ENCODE measurements at places on chromosomes 13 and 19. TPM values are rescaled to one million over a fixed set of nuclear protein-coding genes. Genes with fewer than 3 reads are reported as not detected.

Gene CBLC
- not detected for total RNA-seq

GRCh38 chr13:73820688-73821087, 313.5 kb downstream of the KLF12 start:
- no peak for DNase-seq

DNA sequence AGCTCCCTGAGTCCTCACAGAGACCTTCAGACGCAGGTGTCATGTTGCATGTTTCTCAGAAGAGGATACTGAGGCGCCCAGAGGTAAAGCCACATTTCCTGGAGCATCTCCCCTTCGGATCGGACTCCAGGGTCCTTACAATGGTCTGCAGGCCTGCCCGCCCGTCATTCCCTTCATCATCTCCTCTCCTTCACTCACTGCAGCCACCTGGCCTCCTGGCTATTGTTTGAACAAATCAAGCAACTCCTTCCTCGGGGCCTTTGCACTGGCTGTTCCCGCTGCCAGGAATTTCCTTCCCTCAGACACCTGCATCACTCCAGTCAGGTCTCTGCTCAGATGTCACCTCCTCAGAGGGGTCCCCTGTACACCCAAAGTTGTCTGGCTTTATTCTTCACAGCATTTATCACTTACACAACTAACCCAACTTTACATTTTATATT, 20.3 kb downstream of the CEACAM16 start:
- no peak for DNase-seq

DNA sequence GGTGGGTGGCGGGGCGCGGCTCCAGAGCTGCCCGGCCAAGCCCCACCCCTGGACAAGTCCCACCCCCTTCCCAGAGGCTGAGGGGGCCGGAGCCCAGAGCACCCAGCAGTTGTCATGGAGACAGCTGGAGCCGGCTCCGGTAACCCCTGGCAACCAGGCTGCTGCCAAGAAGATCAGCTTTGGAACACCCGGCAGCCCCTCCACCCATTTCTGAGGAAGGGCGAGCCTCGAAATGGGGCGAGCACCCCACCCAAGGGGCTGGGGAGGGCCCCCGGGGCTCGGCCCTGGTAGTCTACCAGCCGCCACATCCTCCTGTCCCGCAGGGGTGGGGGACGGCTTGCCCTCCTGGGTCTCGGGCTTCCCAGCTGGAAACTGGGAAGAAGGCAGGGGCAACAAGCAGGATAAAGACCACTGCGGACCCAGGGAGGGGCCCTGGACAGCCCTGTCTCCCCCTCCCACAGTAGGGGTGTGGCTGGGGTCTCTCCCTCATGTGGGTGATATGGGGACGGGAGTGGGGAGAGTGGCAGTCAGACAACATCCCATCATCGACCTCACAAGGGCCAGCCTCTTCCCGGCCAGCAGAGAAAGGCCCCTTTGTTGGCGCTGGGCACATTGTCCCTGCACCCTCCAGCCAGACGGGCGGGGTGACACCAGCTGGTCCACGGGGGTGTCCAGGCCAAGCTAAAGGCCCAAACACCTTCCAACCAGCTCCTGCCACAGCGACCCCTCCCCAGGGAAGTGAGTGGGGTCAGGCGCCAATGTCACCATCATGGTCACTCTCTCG, 1.5 kb downstream of the CERS1 start:
- DNase-seq, result peak; percentile 49

Gene ZNF530
- 3.7 TPM for total RNA-seq

GRCh38 chr13:106499896-106500295, 35.6 kb downstream of the EFNB2 start:
- no peak for DNase-seq

- DNase-seq, result no peak
These were observed 3.6 kb upstream of the CD37 start for GRCh38 chr19:49331616-49332055.

DNA sequence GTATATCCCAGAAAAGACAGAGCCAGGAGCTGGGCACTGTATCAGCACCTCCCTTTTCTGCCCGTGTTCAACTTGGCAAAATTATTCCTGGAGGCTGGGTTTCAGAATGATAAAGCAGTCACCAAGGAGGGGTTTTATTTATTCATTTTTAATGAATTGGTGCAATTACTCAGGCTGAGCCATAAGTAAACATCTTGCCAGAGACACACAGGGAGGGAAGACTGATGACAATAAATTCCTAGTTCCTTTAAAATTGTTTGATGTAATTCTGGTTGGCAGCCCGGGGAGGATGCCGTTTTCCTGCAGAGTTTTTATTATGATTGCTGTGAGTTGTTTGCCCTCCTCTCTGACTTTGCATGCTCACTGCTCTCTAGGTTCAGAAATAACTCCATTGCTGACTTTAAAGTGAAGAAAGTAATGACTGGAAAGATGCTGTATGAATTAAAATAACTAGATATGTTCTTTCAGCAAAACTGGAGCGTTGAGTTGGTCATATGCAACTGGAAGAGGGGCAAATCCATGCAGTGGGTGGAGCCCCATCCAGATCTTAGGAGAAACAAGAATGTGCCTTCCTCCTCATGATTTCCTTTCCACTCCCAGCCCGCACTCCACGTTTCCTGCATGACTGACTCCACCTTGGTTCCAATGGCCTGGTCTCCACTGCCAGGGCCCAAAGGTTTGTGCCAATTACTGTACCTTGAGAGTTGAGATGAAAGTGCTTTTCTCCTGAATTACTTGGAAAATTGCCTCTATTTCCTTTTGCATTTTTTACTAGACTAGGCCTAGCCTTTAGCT, 182.1 kb downstream of the RFC3 start:
- DNase-seq, result no peak

Gene SHD
- total RNA-seq, result not detected

GRCh38 chr13:28286263-28286662, 147.9 kb downstream of the PAN3 start:
- DNase-seq, result no peak

Gene CGB7
- total RNA-seq, result not detected

GRCh38 chr13:80828759-80829158, 487.8 kb upstream of the SPRY2 start:
- no peak for DNase-seq

Gene C19orf12
- total RNA-seq, result 59.9 TPM

- DNase-seq, result peak; percentile 67
These were observed 11.0 kb downstream of the TSHZ3 start for GRCh38 chr19:31338069-31338776.

Gene SOX1
- total RNA-seq, result not detected

- no peak for DNase-seq
These were observed 2.1 kb downstream of the ZNF563 start for GRCh38 chr19:12331211-12331941.

- DNase-seq, result peak; percentile 85
These were observed 1.0 kb downstream of the GPR108 start for GRCh38 chr19:6736169-6736916.

Gene ZNF709
- 1.4 TPM for total RNA-seq

GRCh38 chr19:35044317-35045117, 3.0 kb downstream of the HPN start:
- peak; percentile 82 for DNase-seq

- DNase-seq, result no peak
These were observed 3.0 kb upstream of the ZNF444 start for GRCh38 chr19:56138069-56138468.

DNA sequence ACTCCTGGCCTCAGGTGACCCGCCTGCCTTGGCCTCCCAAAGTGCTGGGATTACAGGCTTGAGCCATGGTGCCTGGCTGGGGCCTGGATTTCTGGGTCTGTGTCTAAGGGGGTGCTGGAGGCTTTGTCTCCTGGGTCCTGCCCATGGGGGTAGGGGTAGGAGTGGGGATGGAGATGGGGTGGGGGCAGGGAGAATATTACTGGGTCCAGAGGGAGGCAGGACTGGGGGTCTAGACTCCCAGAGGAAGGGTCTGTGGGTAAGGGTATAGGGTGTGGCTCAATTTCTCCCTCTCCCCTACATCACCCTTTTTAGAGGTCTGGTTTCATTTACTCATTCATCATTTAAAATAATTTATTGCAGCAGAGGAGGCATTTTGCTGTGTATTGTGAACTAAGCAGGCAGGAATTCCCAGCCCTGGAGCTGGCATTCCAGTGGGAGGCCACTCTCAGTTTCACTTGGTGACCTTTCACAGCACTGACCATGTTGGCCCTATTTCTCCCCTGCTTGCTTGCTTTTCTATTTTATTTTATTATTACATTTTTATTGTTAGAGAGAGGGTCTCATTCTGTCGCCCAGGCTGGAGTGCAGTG, 810 bp upstream of the NFKBID start:
- DNase-seq, result no peak

Gene PSG11
- not detected for total RNA-seq

Gene KLK4
- not detected for total RNA-seq

- DNase-seq, result peak; percentile 64
These were observed 220.9 kb downstream of the FOXO1 start for GRCh38 chr13:40445557-40445990.

GRCh38 chr19:28886708-28887107, 326.2 kb downstream of the UQCRFS1 start:
- no peak for DNase-seq

Gene PNMA8C
- total RNA-seq, result not detected

DNA sequence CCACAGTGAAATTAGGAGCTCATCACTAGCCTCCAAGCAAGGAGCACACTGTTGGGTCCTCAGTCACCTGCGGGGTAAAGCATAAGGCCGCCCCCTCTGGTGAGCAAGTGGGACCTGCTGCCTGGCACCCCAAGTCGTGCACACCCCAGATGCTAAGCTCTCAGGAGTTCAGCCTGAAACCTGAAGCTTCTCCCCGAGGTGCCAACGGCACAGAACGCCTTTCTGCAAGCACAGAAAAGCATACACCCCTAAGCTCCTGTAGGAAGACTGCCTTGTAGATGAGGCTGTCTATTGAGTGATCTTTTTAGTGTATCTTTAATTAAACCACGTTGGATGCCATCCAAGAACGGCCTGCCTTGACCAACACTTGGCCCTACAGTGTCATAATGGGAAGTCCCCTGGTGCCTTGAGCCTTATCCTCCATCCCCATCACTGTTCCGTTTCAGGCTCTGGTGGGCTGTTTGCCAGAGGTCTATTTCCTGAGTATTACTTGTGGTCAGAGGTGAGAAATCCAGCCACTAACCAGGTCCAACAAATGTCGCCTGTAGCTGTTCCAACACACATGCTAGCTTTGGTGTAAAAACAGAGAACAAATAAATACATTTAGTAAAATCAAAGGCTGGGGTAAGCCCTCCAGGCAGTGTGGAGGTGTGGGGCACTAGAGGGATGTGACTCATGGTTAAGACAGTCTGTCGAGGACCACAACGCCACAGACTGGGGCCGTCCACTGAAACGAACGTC, 44.8 kb downstream of the C13orf42 start:
- DNase-seq, result no peak

- DNase-seq, result no peak
These were observed 10.7 kb downstream of the MZT1 start for GRCh38 chr13:72716776-72717175.

DNA sequence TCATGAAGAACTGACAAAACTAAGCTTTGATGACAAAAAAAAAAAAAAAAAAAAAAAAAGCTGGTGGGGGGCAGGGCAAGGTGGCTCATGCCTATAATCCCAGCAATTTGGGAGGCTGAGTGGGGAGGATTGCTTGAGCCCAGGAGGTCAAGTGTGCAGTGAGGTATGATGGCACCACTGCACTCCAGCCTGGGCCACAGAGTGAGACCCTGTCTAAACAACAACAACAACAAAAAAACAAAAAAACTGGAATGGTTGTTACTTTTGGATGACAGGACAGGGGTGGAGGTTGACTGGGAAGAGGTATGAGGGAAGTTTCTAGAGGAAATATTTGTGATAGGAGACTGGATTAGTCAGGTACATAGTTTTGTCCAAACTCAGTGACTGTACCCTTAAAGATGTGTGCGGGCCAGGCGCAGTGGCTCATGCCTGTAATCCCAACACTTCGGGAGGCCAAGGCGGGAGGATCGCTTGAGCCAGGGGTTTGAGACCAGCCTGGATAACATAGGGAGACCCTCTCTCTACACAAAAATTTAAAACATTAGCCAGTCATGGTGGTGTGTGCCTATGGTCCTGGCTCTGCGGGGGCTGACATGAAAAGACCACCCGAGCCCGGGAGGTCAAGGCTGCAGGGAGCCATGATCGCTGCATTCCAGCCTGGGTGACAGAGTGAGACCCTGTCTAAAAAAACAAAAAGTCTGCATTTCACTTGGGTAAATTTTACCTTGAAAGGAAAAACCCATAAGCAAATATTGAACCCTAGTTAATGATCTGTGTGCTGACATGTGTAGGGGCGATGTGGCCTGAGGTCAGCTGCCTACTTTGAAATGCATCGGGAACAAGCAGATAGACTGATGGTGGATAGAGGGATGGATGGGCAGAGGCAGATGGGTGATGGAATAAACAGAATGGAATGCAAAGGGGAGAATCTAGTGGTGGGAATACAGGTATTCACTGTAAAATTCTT, 37.0 kb downstream of the CERS4 start:
- no peak for DNase-seq
